HTR-8/SVneo (cell line): ENCODE measurements at places on chromosomes 16 and 17.

DNA sequence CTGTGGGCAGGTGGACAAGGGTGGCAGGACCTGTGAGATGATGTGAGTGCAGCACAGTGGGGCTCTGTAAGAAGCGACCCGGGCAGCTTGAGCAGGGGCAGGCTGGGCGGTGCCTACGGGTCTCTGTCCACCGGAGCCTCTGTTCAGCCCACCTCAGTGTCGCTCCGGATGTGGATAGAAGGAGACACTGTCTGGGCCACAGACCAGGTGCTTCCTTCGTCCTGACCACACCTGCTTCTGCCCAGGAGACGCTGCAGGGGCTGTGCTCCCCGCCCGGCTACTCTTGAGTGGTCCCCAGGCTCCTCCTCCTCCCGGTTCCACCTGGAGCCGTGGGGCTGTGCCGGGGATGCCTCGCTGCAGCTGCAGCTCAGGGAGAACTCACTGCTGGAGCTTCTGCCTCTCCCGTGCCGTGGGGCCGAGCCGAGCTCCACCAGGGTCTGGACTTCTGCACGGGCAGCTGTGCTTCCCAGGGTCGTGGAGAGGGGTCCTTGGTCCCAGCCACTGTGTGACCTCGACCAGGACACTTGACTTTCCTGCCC, 21.5 kb downstream of the METRNL start:
- no peak for DNase-seq

DNA sequence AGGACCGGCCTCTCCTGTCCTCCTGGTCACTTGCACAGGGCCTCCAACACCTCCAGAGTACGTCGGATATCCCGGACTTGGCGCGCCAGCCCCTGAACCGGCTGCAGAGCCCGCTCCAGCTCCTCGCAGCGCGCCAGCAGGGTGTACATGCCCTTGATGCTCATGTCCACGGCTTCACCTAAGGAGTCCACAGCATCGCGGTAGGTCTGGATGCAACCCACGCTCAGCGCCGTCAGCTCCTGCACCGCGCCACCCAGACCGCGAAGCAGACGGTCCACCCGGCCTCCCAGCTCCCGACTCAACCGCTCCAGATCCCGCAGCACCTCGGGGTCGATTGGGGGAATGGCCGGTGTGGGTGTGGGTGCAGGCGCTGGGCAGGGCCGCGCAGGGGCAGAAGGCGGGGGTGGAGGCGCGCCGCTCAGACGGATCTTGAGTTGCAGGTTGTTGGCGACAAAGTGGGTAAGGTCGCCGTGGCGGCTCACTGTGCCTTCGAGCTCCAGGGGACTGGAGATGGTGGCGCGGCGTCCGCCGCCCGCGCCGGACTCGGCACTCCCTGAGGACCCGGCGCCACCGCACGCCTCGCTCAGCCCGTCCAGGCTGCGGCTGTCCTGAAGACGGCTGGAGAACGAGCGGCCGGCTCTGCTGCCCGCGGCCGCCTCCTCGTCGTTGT, 804 bp downstream of the BORCS6 start:
- no peak for DNase-seq

DNA sequence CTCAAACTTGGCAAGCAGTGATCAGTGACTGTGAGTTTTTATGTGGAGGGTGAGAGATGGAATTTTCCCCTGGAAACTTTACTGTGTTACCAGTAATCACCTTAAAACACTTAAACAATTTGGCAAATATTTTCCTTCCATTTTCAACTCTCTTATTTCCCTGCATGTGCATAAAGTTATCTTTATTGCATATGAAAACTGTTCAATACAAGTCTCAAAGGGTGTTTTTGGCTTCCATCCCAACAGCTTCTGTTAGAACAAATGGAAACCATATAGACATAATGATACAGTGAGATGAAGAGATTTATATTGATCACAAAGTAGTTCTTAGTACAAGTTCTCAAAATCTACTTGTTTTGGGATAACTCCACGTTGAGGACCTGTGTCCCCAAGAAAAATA, 36.4 kb upstream of the TANGO6 start:
- DNase-seq, result no peak

DNA sequence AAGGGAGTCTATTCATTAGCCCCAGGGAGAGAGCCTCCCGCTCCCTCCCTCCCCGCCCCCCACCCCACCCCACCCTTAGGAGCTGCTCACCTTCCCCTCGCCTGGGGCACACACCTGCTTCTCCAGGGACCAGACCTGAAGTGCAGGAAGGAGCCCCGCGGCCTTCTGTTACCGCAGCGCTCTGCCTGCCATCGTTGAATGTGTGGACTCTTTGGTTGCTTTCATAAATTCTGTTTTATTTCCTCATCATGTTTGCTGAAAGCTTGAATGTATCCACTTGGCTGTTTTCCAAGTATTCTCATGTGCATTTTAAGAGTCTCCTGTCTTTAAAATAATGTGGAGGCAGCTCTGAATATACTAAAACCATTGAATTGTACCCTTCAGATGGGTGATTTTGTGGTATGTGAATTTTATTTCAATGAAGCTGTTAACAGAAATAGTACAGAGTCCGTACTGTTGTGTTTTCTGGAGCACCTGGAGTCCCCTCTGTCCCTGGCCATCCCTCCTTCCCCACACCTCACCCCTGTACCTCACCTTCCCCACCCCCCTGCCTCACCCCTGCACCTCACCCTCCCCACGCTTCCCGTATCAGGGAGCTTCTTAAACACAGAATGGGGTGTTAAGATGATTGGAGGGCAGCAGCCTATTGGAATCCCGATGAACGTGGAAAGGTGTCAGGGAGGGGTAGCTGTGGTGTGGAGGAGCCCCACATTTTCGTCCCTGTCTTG, 25.5 kb downstream of the RAB11FIP3 start:
- no peak for DNase-seq

DNA sequence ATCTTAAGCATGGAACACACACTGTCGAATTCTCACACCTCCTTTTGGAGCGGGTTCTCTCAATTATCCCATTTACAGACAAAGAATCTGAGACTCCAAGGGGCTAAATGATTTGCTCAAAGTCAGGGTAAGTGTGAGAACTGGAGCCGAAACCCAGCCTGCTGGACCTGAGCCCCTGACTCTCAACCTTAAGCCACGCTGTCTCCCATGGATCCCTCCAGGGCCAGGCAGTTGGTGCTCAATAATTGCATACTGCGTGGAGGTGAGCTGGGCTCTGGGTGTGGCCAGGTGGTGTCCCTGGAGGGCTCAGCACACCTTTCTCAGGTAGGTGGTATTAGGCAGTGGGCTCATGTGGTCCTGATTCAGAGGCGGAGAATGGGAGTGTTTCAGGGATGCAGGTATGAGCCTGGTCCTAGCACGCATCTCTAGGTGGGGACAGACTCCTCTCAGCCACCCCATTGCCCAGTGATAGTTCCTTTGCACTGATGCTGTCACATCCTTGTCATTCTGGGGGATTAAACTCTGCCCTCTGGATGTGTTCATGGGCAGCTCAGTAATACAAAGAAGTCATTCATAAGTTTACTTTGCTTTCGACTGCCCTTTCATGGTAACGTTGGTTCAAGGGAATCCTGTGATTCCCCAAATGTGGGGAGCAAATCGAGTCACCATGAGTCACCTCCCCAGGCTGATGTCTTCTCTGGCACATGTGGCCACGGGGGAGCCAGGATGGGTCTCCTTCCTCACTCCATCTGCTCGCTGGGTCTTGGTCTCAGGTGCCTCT, 399.5 kb upstream of the TNRC6C start:
- DNase-seq, result no peak

DNA sequence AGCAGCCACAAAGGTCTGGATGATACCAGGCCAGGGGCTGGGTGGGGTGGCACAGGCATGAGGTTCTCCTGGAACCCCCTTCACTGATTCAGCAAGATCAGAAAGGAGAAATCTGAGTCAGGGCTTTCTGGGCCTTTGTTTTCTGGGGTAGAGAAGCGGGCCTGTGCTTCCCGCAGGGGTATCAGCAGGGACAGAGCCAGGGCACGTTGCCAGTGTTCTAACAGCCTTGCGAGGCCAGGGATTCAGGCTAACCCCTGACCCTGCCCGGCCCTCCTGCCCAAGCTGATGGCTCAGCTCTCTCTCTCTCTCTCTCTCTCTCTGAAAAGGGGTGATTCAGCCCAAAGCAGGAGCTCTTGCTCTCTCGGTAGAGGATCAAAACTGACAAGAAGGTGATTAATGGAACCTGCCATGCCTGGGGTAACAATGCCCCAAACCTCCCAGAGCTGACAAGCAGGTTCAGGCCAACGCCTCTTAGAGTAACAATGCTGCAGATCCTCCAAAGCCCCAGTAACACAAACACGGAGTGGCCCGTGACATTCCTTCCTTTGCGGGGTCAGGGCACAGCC, 2.0 kb upstream of the KRT13 start:
- DNase-seq, result no peak

DNA sequence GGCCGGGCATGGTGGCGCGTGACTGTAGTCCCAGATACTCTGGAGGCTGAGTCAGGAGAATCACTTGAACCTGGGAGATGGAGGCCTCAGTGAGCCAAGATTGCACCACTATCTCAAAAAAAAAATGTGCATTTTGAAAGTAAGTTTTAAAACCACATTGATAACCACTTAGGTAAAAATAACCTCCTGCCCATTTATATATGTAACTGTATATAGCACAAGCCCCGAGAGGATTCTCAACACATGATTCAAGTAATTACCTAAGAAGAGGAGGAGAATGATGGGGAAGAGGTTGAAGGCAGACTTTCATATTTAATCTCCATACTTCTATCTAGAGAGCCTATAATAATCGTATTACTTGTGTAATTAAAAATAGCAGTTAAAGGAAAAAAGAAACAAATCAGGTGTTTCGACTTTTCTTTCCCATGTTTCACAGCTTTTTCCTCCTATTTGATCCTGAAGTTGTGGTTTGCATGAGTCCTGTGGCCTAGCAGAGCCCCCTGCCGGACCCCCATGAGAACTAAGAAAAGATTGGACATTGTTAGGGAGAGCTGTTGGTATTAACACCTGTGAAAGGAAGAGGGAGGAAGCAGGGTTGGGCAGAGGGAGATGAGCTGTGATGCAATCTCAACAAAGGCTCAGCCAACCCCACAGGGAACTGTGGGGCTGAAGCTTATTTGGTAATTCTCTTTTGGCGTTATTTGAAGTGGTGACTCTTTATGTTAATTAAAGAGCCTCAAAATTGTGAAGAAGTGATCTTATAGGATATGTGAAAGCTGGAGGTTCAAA, 22.1 kb downstream of the PMFBP1 start:
- DNase-seq, result peak; percentile 33

DNA sequence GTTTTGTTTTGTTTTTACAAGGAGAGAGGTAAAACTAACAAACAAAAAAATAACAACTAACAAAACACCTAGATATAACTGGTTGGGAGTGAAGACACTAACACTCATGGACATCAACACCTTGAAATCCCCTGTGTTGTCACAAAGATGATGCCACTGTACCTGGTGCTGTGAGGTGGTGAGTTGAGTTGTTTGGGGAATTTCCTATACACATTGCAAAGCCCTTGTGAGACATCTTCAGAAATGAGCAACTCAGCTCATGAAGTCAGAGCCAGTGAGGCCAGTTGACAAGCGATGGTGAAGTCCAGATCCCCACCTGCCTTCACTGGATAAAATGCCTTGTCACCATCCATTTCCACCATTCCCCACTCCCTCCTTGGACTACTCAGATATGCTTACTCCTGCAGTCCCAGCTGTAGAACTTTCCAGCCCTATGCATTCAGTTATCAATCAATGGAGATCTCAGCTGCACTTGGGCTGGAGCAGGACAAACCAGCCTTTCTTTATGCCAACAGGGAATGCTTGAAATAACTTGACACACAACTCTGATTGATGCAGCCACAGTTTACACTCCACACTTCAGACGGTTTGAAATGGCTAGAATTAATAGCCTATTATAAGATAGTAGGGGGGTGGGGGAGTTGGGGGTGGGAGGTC, 22.2 kb downstream of the ANKFN1 start:
- DNase-seq, result no peak

DNA sequence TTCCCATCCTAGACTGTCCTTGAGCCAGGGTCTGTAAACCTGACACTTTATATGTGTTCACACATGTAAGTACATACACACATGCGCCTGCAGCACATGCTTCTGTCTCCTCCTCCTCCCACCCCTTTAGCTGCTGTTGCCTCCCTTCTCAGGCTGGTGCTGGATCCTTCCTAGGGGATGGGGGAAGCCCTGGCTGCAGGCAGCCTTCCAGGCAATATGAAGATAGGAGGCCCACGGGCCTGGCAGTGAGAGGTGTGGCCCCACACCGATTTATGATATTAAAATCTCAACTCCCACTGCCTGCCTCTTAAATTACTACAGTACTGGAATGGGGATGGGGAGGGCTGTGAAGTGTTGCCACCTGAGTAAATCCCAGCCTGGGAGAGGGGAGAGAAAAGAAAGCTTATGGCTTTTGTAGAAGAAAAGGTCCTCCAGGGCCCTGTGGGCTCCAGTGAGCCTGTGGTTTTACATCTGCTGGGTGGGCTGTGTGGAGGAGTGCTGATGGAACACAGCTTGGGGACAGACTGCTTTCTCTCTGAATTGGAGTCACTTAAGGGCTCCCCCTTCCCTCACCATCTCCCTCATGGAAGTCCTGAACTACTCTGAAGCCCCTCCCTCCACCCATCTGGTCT, 990 bp upstream of the WNK4 start:
- DNase-seq, result peak; percentile 45

DNA sequence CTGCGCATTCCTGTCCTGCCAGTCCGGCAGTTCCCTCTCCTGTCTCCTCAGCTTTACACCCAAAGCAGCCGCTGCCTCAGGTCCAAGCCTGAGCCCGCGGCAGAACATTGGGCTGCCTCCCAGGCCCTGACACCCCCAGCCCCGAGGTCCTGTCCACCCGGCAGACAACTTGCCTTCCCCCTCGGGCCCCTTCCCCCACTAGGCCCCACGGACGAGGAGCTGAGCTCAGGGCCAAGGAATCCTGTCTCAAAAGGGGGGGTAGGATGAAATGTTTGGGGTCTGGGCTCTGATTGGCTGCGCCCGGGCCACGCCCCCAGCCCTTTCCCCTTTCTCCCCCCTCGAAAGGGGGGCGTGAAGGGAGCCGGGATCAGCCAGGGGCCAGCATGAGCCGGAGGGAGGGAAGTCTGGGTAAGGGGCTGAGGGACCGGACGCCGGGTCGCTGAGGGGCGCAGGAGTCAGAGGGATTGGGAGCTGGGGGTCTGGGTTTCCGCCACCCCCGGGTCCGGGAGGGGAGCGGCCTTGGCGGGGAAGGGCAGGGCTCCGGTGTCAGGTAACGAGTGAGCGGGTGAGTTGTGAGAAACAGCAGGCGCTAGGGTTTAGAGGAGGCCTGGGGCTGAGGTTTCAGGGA, at the start of gene CTF1:
TSS of gene CTF1 (plus strand) at position 354 of the 628 bp plus-strand sequence. CDS start at position 384, 30 bp downstream.
- peak; percentile 88 for DNase-seq

GRCh38 chr17:76378548-76379274, 5.7 kb upstream of the SPHK1 start:
- DNase-seq, result no peak

DNA sequence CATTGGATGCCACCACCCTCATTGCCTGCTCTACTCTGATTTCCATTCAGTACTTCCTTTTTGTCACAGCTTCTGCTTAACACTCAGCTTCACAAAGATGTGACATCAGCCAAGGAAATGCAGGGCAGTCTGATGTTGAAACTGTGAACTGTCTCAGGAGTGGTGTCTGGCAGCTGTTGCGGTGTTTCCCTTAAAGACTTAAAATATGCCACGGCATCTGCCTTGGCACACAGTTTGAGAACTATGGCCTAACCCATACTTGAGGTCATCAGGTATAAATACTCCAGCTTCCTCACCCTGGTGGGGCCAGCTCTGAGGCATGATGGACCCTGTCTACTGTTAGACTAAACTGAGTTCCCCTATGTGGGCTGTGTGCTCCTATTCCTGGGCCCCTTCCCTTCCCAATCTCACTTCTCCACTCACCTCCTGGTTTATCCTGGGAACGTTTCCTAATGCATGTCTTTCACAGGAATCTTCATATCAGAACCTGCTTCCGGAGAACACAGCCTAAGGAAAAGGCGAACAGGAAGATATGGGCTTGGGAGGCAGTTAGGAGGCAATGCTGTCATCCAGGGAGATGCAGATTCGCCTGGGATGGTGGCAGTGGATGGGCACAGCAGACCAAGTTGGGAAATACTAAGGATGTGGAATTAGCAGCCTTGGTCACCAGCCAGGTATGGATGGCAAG, 96.5 kb downstream of the WSCD1 start:
- no peak for DNase-seq
